ENCODE measurements at places on chromosomes 1 and 21.

GRCh38 chr1:119008483-119009311 is 20.6 kb upstream of the TBX15 start:
- no peak for DNase-seq

DNA sequence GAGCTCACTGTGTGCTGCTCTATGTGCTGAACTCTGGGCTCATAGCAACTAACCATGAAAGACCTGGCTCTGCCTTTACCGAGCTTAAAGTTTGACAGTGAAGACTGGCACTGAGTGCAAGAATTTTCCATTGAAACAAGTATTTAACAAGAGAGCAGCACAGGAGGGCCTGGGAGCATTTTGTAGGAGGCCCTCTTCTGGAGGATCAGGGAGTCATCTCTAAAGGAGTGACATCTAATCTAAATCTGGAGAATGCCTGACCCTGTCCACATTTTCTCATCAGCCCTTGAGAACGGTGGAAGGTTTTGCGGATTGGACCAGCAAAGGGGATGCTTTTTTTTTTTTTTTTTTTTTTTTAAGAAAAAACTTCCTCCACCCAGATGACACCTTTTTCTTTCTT is 150.8 kb downstream of the ROR1 start:
- no peak for DNase-seq

DNA sequence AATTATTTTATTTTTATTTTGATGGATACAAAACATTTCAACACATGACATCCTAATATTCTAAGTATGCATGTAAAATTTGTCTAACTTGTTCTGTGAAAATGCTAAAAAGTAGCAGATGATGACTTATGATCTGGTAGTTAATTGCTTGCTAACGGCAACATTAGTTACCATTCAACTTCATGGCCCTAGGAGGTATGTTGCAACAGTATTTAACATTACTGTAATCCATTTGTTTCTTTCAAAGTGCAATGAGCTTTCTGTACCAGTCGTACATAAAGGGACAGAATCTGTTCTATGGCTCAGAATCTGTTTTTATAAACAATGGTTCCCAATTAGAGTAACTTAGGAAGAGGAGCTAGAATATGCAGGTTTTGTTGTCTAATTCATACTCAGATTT is 91.5 kb upstream of the ZNHIT6 start:
- DNase-seq, result no peak

DNA sequence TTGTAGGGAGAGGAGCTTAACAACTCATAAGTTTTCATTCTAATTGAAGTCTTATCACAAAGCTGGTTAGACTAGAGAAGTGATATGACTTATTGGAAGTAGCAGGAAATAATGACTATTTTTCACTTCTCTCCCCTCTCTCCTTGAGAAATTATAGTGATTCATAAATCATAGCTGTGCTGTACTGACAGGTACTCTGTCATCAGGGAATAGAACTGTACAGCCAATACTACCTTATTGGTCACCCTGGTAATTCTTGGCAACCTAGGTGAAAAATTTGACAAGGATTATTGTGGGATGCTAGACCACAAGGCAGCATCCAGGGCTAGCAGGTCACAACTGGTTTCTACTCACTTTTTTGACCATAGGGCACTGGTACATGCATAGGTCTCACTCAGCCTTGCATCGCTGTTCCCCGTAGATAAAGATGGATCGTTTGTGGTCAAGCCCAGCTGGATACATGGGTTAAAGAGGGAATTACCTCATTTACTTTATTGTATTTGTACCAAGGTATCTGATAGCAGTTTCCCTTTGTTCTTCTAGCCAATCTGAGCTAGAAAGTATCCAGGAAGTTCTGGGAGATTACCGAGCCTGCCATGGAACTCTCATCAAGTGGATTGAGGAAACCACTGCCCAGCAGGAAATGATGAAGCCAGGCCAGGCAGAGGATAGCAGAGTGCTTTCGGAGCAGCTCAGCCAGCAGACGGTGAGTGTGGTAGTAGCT is 113.6 kb downstream of the MACF1 start:
- no peak for DNase-seq

DNA sequence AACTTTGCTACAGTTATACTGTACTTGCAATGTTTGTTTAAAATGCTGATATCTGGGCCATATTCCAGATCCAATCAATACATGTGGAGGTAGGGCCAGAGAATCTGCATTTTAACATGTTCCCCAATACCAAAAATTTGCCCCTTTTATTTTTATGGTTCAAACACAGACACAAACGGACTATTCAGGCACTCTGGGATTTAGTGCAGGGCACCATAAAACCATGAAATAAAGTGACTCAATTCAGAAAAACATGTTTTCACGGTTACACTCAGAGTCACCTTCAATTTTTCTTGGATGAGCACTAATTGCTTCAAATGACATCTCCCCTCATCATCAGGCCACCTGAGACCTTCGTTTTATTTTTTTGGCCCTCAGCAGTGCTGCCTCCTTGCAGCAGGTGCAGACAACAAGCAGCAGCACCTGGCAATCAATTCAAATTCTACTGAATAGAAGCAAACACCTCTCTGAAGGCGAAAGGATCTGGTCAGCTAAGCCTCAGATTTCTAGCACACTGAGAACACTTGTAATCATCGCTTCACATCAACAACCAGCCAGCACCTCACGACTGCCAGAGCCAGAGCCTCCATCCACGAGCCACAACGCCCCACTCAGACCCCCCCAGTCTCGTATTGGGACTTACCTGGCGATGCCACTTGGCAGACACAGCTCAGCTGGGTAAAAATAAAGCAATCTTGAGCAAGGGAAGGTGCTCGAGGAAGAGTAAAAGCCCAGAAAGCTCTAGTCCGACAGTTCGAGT is 1.1 kb downstream of the ERO1B start:
- peak; percentile 18 for DNase-seq

GRCh38 chr1:160623862-160624261 is 23.0 kb downstream of the SLAMF1 start:
- no peak for DNase-seq

DNA sequence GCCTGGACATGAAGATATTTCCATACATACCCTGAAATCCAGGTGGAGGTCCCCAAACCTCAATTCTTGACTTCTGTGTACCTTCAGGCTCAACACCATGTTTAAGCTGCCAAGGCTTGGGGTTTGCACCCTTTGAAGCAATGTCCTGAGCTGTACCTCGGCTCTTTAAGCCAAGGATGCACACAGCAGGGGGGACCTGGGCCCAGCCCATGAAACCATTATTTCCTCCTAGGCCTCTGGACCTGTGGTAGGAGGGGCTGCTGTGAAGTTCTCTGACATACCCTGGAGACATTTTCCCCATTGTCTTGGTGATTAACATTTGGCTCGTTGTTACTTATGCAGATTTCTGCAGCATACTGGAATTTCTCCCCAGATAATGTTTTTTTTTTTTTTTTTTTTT is 184.3 kb upstream of the RGS18 start:
- no peak for DNase-seq
